ENCODE measurements at places on chromosomes 6 and 20. TPM values are rescaled to one million over a fixed set of nuclear protein-coding genes. Genes with fewer than 3 reads are reported as not detected.

DNA sequence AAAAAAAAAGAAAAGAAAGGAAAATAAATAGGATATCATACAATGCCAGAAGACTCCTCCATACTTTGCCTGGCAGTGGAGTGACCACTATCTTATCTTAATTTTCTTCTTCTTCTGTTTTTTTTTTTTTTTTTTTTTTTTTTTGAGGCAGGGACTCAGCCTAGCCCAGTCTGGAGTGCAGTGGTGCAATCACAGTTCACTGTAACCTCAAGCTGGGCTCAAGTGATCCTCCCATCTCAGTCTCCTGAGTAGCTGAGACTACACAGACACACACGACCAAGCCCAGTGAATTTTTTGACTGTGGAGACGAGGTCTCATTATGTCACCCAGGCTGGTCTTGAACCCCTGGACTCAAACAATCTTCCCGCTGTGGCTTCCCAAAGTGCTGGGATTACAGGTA, 17.1 kb upstream of the MMP9 start:
- DNase-seq: no peak

- no peak for DNase-seq
Observed at GRCh38 chr6:36677753-36678487, 594 bp upstream of the CDKN1A start.

- DNase-seq: no peak
Observed at GRCh38 chr6:137702791-137703424, 164.2 kb upstream of the TNFAIP3 start.

Gene TFAP2D
- not detected for total RNA-seq
